Activated CD8-positive, alpha-beta memory T cell treated with anti-CD3 and anti-CD28 coated beads for 4 hours (primary cell): ENCODE measurements at places on chromosomes 2 and 18.

DNA sequence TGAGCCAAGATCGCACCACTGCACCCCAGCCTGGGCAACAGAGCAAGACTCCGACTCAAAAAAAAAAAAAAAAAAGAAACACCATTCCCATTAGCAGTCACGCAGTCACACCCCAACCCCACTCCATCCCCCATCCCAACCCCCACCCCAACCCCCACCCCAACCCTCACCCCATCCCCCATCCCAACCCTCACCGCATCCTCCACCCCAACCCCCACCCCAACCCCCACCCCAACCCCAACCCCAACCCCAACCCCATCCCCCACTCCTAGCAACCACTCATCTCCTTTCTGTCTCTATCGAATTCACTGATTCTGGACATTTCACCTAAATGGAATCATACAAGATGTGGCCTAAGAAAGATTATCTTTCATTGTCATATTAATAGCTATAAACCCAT lies 25.9 kb upstream of the ATP9B start:
- no peak for DNase-seq

DNA sequence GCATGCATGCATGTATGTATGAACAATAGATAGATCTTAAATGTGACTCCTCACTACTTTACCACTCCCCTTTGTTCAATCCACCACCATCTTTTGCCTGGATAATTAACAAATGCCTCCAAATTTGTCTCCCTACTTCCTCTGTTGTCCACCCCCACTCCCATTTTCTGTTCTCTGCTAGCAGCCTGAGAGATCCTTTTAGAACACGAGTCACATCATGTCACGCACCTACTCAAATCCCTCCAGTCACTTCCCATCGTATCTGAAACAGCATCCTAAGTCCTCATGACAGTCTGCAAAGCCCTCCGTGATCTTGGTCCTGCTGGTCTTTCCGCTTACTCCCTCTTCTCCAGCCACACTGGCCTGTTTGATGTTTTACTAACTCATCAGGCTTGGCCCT lies 527.3 kb downstream of the EPHA4 start:
- DNase-seq, result no peak

DNA sequence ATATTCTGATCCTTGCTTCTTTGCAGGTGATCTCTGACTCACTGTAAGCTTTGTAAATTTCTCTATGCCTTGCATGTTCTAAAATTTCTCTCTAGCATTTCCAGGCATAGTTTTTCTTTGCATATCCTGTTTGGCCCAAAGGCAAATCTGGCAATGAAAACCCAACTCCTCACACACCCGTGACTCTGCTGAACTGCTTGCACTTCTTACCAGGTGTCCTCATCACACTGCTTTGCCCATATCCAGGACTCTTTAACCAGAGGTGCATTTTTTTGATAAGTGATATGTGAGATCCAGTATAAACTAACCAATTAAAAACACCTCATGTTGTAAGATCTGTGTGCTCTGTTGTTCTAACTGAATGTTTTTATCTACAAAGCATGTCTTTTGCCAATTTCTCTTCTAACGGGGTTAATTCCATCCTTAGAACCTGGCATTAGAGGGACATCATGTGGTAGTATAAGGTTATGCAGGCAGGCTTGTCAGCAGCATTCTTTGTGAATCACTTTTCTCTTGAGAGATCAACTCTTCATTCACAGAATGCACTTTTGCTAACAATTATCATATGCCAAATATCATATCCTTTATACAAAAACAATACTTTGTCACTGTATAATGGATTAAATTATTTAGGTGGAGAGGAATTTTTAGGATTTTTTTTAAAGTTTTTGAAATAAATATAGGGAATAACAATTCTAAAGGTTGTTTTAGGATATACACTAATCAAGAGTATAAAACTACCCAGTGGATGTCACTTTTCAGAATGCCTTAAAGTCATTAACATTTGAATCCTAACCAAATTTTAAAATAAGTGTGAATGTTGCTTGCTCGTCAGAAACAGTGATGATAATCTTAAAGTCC lies 20.8 kb upstream of the TMX3 start:
- no peak for DNase-seq

DNA sequence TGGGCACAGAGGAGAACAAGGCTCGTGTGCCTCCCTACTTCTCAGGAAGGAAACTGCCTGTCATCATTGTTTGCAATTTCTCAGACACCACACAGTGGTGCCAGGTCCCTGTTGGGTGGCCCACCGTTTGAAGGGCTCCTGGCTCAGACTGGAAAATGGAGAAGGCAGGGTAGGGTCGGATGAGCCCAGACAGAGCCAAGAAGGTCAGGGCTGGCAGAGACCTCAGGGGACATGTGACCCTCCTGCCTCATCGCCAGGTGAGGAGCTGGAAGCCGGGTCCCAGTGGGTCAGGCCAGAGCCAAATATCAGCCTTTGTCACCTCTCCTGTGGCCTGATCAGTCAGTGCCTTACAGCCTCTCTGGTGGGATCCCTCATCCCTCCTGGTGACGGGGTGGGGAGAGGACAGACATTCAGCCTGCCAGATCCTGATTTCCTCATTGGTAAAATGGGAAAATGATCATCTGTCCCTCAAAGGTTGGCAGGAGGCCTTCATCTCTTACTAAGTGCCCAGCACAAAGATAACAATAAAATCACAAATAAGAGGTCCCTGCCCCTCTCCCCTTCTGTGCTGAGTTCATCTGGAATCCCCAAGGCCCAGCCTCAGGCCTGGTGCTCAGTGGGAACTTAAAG lies 117.6 kb downstream of the CAPN13 start:
- DNase-seq, result no peak

DNA sequence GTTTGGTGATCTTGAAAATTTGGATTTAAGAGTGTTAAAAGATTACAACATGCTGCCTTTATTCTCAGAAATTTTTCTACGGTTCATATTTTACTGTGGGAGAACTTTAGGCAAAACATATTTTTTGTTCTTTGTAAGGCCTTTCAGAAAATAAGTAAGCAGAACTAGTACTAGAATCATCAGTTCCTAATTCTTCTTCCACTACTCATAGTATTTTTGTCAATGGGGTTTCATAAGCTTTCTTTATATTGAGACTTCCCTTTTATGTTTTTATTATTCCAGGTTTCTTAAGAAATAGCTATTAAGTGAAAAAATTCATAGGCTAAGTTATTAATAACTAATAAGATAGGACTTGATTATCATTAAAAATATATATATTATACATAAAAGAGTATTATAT lies 12.4 kb downstream of the UGGT1 start:
- no peak for DNase-seq

DNA sequence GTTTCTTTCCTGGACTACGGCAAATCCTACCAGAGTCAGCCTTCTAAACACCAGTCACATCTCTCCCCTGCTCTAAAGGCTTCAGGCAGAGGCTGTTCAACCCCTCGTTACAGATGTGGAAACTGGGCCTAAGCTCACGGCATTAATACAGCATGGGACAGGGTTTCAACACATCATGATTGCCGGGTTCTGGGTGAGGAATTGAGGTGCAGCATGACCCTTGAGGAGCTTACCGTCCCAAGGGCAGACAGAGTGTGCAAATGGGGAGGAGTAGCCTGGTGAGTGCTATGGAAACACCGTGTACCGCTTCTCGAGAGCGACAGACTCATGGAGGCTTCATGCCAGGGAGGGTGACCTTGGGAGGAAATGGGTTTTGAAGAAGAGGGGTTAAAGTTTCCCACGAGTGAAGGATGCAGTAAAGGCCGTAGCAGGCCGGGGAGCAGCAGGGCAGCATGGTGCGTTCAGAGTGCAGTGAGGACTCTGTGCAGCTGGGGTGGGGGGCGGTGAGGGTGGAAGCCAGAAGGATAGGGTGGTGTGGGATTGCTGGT lies 51.1 kb downstream of the TGOLN2 start:
- DNase-seq, result no peak

- DNase-seq, result no peak
Measured at GRCh38 chr18:58813561-58814225, 51.0 kb upstream of the ZNF532 start.

DNA sequence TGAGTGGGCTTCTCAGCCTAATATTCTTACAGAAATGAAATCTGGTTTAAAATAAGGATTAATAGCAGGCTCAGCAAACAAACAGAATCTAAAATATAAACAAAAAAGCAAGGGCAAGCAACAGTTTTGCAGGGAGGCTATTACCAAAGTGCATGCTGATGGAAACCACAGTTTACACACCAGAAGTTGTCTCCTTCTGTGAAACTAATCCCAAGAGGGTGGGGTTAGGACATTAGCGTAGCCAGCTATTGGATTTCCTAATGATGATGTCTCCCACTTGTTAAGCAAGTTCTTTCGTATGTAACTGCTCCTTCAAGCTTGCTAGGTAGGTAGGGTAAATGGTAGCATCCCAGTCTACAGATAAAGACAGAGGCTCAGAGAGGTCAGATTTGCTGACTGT lies 65.0 kb upstream of the TSPYL6 start:
- no peak for DNase-seq

DNA sequence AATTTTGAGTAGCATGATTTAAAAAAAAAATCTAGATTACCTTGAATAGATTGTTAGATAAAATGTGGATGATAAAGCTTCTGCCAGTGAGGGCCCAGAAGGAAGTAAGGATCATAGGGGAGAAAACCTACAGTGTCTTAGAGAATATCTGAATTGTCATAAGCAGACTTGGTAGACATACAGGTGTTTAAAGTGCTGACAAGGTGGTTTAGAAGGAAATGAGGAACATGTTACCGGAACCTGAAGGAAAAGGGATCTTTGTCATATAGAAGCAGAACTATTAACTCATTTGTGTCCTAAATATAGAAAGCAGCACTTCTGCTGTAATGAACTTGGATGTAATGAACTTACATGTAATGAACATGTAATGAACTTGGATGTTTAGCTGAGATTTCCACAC lies 94.9 kb upstream of the TTC27 start:
- DNase-seq, result no peak

DNA sequence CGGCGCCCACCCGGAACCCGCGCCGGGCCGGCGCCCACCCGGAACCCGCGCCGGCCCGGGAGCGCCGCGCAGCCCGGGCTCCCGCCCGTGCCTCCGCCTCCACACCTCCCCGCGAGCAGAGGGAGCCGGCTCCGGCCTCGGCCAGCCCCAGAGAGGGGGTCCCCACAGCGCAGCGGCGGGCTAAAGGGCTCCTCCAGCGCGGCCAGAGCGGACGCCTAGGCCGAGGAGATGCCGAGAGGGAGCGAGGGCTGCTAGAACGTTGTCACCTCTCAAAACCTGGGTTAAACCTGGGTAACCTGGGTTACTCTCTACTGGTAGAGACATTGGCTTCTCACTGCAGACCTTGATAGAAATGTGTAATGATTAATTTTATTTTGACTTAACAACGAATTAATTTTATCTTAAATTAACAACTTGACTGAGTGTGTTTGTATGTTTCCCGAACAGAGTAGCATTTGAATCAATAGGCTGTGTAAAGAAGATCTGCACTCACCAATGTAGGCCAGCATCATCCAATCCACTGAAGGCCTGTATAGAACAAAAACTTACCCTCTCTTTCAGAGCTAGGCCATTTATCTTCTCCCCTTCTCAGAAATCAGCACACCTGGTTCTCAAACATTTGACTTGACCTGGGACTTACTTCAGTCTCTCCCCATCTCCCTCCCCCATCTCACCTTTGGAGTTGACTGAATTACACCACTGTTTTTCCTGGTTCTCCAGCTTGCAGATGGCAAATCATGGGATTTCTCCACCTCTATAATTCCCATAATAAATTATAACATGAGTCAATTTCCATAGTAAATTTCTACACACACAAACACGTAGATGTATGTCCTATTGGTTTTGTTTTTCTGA lies 242.7 kb downstream of the ASXL3 start:
- DNase-seq, result no peak

GRCh38 chr2:236875906-236876505 lies 209.7 kb upstream of the COPS8 start:
- no peak for DNase-seq

- DNase-seq, result no peak
Measured at GRCh38 chr2:217836901-217837491, 165.8 kb downstream of the TNS1 start.

DNA sequence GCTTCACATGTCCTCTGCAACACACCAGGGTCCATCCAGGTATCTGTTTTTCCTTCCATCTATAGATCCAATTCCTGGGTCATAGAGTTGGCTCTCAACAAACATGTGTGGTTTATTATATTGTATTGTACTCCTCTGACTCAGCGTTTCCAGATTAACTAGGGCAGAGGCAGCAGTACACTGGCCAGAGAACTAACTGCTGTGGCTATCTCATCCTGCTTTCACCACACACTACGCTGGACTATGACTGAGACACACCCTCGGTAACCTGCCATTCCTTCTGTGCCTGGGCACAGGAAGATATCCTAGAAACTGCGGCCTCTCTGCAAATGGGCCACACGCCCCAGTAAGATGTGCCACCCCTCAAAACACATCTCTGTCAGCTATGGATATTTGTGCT lies 159.8 kb upstream of the STK17B start:
- DNase-seq, result no peak

DNA sequence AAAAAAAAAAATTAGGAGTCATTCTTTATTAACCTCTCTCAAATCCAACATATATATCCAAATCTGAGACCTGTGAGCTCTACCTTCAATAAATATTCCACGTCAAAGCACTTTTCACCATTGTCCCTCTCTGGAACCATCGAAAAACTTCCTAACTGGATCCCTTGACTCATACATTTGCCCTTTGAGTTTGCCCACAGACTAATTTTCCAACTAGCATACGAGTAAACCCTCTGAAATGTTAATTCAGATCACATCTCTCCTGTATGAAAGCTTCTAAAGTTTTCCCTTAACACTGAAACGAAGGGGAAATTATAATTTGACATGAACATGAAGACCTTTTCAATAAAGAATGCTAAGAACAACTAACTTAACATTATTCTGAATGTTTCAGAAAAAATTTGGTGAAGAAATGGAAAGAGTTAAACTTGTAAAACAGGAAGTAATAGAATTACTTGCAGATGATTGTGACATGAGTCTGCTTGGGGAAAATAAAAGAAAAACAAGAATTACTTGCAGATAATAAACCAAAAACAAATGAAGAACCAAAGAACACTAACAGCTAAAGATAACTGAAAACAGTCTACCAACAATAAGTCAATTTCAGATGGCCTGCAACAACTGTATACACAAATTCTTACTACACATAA lies 110.6 kb downstream of the C2orf74 start:
- DNase-seq, result no peak

DNA sequence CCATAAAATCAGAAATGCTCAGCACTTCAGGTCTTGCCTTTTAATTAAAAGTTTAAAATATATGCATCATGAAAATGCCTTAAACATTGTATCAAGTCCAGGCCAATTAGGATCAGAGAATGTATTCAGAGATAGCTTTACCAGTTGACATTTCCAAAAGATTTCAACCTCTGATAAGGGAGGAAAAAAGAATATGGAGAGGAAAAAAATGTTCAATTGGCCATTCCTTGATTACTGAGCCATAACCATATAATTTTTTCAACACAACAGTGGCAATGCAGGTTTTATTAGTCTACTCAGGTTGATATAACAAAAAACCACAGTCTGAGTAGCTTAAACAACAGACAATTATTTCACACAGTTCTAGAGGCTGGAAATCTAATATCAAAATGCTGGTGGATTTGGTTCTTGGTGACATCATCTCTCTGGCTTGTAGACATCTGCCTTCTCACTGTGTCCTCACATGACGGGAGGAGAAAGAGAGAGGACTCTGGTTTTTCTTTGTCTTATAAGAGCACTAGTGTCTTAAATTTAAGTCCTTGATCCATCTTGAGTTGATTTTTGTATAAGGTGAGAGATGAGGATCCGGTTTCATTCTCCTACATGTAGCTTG lies 111.9 kb downstream of the IRS1 start:
- no peak for DNase-seq
